ENCODE measurements at places on chromosomes 13 and 19.
A peak's percentile ranks its signal among the peaks of the same experiment; 100 is the strongest.

- no peak for DNase-seq
Measured at GRCh38 chr13:27644302-27644701, 22.6 kb downstream of the POLR1D start.

- DNase-seq: no peak
Measured at GRCh38 chr13:53379485-53379884, 350.9 kb downstream of the OLFM4 start.

GRCh38 chr19:50537306-50537685 is 23.6 kb upstream of the ASPDH start:
- no peak for DNase-seq

- no peak for DNase-seq
Measured at GRCh38 chr13:113533161-113533840, 42.8 kb upstream of the DCUN1D2 start.

- DNase-seq: no peak
Measured at GRCh38 chr19:35110974-35111373, 4.6 kb upstream of the FXYD3 start.

DNA sequence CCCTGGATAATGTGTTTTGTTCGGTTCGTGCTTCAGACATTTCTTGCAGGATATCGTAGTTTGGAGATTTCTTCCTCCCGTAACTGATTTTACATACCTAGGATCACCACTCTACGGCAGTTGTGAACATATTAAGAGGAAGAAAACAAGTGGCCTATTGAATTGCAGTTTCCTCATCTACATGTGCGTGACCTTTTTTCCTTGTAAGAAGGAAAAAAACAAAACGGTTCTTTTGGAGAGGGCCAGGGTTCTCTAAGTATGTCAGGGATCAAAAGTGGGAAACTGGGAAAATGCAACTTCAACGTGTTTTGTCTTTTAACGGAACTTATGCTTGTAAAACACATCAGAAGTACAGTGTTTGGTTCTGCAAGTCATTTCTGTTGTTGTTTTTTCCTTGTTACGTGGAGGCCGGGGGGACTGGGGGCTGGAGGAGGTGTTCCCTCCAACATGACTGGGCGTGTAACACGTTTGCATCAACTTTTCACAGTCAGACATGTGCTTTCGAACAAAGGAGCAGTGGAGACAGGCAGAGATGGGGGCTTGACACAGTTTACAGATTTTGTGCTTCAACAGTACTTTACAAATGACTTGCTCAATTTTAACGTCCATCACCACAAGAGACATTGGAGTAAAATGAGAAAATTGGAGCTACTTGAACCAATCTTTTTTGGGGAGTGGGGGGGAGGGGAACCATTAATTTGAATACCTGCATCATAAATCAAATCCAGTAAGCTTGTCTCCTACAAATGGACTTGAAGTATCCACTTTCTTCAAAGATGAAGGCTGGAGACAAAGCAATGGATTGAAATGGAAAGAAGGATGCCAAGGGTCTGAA is 3.8 kb downstream of the ZC3H4 start:
- DNase-seq: peak; percentile 33

DNA sequence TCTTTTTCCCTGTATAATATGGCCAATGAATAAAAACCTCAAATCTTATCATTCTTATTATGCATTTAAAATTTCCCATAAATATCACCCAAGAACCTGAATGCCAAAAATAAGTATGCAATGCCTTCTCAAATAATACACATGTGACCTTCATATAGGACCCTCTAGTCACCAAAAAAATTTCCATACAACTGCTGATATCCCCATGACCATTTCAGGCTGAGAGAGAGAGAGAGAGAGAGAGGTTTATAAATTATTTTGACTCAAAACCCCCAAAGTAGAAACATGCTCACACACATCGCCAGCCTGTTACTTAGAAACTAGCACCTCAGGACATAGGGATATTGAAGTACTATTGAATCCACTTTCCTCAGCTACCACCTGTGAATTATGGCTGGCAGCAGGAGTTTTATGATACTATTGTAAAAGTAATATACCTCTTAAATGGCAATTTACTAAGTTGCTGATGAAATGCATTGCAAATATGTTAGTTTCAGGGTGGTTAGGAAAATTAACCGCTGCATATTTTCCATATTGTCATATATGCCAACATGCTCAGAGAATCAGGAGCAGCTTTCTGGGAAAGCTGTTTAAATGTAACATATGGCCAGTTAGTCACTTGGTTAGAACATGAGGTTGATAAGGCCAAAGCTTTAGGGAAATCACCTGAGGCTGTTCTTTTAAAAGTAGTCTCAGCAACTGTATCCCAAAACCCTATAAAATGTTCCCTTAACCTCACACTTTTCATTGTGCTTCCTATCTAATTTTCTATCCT is 230.8 kb downstream of the DCT start:
- DNase-seq: no peak

GRCh38 chr13:113035213-113035800 is 66.3 kb downstream of the MCF2L start:
- DNase-seq: no peak

DNA sequence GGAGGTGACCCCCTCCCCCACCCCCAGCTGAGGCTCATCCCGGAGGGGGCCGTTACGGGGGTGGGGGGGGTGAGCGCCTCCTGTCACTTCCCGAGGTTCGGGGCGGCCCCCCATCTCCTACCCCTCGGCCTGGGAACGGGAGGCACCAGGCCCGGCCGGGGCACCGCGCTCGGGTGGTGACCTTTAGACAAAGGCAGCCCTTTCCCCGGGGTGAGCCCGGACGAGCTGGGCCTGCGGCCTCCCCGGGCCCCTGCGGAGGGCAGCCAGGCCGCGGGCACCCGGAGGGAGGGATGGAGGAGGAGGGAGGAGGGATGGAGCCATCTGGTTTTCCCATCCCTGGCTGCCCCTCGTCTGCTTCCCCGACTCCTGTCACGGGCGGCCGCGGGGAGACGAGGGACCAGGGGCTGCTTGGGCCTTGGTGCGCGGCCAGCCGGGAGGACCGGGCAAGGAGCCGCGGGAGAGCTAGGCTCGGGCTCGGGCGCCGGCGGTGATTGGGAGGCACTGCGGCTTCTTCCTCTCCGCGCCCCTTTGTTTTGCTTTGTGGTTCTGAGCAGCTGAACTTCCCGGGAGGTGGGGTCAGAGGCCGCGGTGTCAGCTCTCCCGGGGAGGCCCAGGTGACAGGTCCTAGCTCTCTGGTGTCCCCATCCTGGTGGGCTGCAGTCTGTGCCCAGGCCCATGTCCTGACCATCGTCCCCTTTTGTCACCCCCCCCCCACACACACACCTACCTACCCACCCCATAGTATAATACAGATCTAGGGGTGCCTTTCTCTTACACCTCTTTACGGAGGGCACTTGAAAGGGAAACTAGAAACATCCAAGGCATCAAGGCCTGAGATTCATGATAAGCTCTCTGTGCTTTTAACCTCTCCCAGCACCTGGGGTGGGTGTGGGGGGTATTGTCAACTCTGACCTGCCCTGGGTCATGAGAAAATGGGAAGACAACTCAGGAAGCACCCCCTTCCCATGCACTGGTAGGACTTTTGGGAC is 1.3 kb downstream of the BICRA start:
- DNase-seq: peak; percentile 34

DNA sequence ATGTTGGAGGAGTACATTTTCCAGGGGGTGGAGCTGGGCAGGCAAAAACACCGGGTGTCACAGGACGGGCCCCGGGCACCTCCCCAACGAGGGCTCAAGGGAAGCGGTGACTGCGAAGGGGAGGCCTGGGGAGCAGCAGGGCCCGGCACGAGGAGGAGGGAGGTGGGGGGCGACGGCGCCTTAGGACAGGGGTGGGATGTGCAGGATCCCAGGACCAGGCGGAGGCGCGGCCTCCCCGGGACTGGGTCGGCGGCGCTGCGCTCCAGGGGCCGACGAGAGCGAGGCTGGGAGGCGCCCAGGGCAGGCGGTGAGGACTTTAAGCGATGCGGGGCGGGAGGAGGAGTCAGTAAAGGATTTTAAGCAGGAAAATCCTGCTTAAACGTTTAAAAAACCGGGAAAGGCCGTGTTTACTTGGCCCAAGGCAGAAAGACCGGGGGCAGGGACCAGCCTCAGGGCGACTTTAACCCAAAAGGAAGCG is 427 bp downstream of the ZNF160 start:
- DNase-seq: peak; percentile 20

- peak; percentile 89 for DNase-seq
Measured at GRCh38 chr13:28707629-28708427, 10.9 kb downstream of the SLC46A3 start.

DNA sequence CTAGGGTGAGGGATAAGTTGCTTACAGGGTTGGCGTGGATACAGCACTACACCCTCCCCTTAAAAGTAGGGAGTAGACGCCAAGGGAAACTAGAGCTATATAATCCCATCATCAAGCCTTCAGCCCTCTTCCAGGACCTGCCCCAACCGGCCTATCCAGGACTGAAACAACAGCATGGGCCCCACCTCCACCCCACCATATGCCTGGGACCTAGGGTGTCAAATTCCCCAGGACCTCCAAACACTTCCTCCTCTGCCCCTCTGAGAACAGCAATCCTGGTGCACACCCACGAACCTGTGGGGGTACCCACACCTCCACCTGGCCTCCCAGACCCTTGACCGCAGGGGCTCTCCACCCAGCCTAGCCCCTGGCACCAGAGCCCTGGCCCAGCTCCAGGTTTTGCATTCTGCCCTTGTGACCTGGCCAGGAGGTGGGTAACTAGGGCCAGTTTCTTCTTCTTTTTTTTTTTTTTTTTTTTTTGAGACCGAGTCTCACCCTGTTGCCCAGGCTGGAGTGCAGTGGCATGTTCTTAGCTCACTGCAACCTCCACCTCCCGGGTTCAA is 1.4 kb upstream of the CYP2F1 start:
- DNase-seq: no peak

DNA sequence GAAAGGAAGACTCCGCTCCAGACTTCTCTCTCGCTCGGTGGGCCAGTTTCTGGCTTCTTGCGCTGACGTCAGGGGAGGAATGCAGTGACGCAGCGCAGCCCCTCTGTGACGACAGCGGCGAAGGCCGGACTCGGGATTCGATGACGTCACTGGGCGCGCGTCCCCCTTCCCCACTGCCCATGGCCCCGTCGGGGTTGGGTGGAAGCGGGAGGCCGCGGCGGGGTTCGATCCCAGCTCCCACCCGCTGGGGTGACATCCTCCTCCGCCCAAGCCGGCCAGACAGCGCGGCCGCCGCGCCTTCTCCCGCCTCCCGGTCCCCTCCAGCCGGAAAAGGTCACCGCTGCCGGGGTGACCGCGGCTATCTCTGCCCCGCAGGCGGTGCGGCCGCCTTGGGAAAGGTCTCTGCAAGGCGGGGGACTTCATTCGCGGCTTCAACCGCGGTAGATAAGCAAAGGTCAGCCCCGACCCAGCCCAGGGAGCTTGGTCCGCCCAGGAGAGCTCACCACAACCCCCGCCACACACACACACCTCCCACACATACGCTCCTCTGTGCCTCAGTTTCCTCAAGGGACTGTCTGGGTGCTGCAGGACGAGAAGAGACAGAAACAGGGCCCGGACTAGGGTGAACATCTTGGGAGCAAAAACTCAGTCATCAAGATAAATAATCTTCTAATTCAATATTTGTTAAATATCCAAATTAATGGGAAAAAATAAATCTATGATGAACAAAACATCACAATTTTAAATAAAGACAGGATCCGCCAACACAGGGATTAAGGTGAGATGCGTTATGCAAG is 844 bp upstream of the RFX1 start:
- DNase-seq: no peak

DNA sequence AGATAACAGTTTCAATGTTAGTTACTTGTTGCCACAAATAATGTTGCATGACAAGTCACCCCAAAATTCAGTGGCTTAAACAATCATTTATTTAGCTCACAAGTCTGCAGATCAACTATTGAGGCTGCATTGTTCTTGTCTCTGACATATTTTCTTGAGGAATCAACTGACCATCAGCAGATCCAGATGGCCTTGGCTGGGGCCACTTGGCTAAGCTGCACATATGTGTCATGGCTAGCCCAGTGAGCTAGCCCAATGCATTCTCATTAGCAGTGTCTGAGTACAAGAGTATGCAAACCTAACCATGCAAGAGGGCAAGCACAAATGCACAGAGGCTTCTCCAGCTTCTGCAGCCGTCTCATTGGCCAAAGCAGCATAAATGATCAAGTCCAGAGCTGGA is 180.4 kb downstream of the DNAJC15 start:
- DNase-seq: no peak

DNA sequence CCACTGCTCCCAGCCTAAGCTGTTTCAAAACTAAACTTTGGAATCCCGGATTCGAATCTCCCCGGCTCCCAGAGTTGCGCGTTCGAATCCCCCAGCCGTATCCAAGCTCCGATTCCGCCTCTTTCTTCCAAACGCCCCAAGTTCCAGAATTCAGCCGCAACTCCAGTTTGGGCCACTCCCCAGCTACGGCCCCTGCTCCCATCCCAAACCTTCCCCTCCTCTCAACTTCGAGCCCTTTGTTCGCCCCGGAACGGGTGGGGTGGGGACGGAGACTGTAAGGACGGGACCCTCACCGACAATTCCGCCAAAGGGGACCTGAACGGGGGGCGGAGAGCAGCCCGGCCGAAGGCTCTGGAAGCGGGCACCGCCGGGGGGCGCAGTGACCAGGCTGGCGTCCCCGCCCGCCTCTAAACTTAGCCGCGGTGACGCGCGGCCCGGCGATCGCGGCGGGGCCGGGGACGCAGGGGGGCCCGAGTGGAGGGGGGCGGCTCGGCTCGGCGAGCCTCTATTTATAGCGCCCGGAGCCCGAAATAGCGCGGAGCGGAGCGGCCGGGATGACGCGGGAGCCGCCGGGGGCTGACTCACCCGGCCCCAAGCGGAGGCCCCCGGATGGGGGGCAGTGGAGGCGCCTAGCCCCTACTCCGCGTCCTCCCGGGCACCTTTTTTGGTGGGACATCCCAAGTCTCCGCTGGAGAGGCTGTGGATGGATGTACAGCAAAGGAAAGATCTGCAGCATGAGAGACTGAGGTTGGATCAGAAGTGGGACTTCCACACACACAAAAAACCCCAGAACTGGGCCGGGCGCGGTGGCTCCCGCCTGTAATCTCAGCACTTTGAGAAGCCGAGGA is 4.9 kb upstream of the ERCC1 start:
- no peak for DNase-seq

GRCh38 chr19:1295169-1296012 is 9.7 kb downstream of the EFNA2 start:
- DNase-seq: peak; percentile 11

DNA sequence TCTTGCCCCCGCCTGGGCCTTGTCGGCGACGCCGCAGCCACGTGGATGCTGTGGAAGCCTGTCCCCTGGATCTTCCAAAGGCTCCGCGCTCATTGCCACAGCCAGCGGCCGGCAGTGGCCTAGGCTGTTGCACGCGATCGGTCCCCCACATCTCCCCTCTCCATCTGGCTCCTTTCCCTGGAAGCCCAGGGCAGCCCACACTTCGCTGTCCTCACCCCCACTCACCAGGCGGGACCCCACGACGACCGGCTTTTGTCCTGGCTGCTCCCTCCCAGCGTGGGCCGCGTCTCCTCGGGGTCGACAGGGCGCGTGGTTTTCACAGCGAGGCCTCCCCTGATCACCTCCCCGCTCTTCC is 605 bp upstream of the TEX30 start:
- DNase-seq: no peak

GRCh38 chr19:44566984-44567383 is 37.5 kb upstream of the CEACAM20 start:
- peak; percentile 31 for DNase-seq

- no peak for DNase-seq
Measured at GRCh38 chr19:50857366-50857765, 2.7 kb downstream of the KLK3 start.

- no peak for DNase-seq
Measured at GRCh38 chr13:78420814-78421213, 182.5 kb downstream of the POU4F1 start.
